ENCODE measurements at places on chromosomes 1 and 21. TPM values are rescaled to one million over a fixed set of nuclear protein-coding genes. Genes with fewer than 3 reads are reported as not detected.

Gene LYPLAL1
- 26.1 TPM for total RNA-seq

Gene LAMC2
- 13.9 TPM for total RNA-seq

Gene CLCA4
- not detected for total RNA-seq

Gene LRRIQ3
- 0.52 TPM for total RNA-seq

Gene PLOD1
- 375 TPM for total RNA-seq

Gene SH3BGRL3
- total RNA-seq, result 324 TPM

Gene S100A14
- total RNA-seq, result 0.38 TPM

Gene NMNAT2
- 0.50 TPM for total RNA-seq

Gene COL11A1
- total RNA-seq, result 810 TPM

Gene ZNF593OS
- not detected for total RNA-seq

Gene DFFA
- total RNA-seq, result 58.2 TPM

Gene TCEA3
- 3.3 TPM for total RNA-seq

Gene DRAM2
- total RNA-seq, result 33.9 TPM

Gene SH3BGR
- 8.1 TPM for total RNA-seq

Gene CFHR2
- total RNA-seq, result not detected

Gene RIPPLY3
- not detected for total RNA-seq

Gene AGL
- 11.7 TPM for total RNA-seq

Gene SPATA45
- 0.65 TPM for total RNA-seq

Gene S1PR1
- 10.6 TPM for total RNA-seq

Gene MAP3K7CL
- total RNA-seq, result 75.2 TPM

Gene SLC9C2
- total RNA-seq, result not detected

Gene GPR37L1
- not detected for total RNA-seq

Gene LENEP
- total RNA-seq, result not detected

Gene PRAMEF12
- not detected for total RNA-seq

Gene ETV3L
- not detected for total RNA-seq

Gene BNIPL
- 0.29 TPM for total RNA-seq

Gene C1orf226
- total RNA-seq, result 0.89 TPM

Gene COL9A2
- total RNA-seq, result 2.1 TPM

Gene THEM5
- total RNA-seq, result not detected

Gene ACADM
- 29.6 TPM for total RNA-seq

Gene PGLYRP4
- total RNA-seq, result not detected

Gene PIP5K1A
- total RNA-seq, result 104 TPM

Gene UBE2U
- not detected for total RNA-seq

Gene PTGFR
- total RNA-seq, result 0.36 TPM

Gene HSD11B1
- total RNA-seq, result not detected

Gene CLCNKB
- total RNA-seq, result 0.36 TPM

Gene SCAMP3
- total RNA-seq, result 70.3 TPM

Gene AMY2B
- total RNA-seq, result 1.7 TPM

Gene FAM72A
- 8.8 TPM for total RNA-seq

Gene C4BPB
- 0.25 TPM for total RNA-seq

Gene PKN2
- 37.5 TPM for total RNA-seq

Gene HHIPL2
- 0.50 TPM for total RNA-seq

Gene RNU1-2
- total RNA-seq, result 1,553 TPM

Gene RHD
- total RNA-seq, result not detected

Gene TRIM58
- total RNA-seq, result 31.0 TPM

Gene OMA1
- total RNA-seq, result 5.1 TPM

Gene CD84
- total RNA-seq, result not detected

Gene LRRC40
- 18.3 TPM for total RNA-seq

Gene LPAR3
- 0.91 TPM for total RNA-seq

Gene TFAP2E
- total RNA-seq, result 0.41 TPM

All from astrocyte (in vitro differentiated cells and primary cell).